ELF-1 (cell line): ENCODE measurements at places on chromosomes 2 and 18.
A peak's percentile ranks its signal among the peaks of the same experiment; 100 is the strongest.

DNA sequence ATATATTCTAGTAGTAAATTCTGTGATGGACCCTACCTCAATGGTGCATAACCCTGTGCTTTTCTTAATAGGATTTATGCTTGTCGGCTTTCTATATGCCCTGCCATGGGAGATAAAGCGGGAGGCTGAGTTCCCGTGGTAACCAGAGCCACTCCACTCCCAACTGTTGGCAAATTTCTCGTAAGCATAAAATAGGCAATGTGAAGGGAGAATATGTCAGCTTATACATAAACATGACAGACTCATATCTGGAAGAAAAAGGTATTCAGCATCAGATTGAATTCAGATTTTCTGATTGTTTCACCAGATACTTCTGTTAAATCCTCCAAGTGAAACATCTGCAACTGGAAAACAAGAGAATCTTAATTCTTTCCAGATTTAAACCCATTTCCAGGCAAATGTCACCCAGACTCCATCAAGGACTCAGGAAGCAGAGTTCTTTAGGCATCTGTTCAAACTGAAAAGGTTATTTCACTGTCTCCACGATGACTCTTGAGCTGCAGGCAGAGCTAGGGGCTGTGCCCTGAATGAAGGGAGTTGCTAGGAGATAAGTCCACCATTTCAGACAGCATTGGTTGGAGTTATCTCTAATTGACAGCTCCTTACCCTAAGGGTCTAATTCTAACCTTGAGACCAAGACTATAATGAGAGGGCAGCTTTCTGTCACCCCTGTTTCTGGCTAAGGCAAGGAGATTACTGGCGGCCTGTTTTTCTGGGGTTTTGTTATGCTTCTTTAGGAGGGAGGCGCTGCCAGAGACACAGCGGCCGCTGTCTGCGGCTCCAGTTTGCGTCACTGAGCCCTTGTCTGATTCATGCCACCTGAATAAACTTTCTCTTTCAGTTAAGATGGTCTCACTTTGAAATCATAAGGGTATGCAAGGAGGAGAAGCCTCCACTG lies 381.3 kb downstream of the SOX11 start:
- DNase-seq, result peak; percentile 35

DNA sequence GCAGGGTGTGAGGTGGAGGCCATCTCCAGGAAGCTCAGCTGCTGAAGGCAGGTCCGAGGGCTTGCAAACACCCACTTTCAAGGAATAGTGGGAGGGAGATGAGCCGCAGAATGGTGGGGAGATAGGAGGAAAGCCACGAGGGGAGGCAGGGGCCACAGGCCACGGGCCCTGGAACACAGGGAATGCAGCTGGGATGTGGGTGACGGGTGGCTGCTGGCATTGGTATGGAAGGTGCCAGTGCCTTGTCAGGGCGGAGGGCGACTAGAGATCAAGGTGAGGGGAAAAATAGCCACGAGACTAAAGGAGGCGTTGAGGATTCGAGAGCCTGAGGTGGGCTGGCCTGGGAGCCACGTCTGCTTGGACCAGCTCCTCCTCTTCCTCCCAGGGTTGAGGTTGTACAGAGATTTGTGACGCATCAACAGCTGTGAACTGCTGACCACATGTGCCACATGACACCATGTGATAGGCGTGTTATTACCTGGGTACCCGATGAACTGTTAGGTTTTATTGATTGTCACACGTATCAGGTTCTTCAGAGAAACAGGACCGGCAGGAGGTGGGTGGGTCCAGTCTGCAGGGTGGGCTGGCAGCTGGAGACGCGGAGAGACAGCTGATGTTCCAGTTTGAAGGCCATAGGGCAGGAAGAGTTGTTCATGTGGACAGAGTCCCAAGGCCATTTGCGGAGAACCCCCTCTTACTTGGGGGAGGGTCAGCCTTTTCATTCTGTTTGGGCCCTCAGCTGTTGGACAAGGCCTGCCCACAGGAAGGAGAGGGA lies 9.9 kb downstream of the IMPA2 start:
- no peak for DNase-seq

- peak; percentile 54 for DNase-seq
Observed at GRCh38 chr18:22558945-22559385, 141.2 kb upstream of the CTAGE1 start.

DNA sequence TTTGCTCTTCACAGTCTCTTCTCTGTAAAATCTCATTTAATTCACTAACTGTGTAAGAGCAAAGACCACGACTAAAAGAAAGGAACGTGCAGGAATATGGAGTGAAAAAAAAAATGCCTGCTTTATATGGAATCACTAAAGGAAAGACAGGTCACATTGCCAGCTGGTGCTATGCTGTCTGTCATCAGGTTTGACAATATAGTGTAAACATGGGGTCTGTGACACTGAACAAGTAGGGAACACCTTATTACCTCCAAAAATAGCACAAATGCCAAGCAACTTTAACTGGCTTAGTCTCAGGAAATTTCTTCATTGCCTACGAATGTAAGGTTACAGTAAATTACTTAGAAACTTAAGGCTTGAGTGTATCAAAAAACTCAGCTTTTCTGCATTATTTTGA lies 364.5 kb upstream of the LINC00305 start:
- no peak for DNase-seq

DNA sequence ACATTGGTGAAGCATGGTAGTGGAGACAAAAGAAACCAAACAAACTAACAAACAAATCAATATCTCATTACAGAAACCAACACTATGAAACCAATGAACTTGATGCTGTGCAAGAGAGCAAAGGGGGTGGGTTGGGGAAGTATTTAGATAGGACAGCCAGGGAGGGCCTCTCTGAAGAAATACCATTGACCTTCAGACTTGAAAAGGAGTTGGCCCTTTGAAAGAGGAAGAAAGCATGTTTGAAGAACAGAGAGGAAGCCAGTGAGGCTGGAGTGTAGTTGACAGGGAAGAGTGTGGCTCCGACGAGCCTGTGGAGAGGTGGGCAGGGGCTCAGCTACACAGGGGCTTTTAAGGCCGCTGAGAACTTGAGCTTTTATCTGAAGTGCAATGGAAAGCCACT lies 151.0 kb upstream of the GATA6 start:
- no peak for DNase-seq

DNA sequence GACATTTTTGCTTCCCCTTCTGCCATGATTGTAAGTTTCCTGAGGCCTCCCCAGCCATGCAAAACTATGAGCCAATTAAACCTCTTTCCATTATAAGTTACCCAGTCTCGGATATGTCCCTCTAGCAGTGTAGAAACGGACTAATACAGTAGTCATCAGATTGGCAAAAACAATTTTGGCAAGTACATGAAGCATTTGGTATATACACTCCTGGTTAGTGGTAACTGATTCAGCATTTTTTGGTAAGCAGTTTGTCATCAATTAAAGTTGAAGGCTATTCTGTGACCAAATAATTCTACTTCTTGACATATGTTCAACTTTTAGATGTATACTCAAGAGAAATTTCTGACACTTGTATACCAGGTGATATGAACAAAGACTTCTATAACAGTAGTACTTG lies 190.5 kb upstream of the STON1 start:
- no peak for DNase-seq

GRCh38 chr2:200309296-200310049 lies 3.0 kb downstream of the SPATS2L start:
- no peak for DNase-seq

- no peak for DNase-seq
Observed at GRCh38 chr2:12726271-12726670, 9.5 kb downstream of the TRIB2 start.

DNA sequence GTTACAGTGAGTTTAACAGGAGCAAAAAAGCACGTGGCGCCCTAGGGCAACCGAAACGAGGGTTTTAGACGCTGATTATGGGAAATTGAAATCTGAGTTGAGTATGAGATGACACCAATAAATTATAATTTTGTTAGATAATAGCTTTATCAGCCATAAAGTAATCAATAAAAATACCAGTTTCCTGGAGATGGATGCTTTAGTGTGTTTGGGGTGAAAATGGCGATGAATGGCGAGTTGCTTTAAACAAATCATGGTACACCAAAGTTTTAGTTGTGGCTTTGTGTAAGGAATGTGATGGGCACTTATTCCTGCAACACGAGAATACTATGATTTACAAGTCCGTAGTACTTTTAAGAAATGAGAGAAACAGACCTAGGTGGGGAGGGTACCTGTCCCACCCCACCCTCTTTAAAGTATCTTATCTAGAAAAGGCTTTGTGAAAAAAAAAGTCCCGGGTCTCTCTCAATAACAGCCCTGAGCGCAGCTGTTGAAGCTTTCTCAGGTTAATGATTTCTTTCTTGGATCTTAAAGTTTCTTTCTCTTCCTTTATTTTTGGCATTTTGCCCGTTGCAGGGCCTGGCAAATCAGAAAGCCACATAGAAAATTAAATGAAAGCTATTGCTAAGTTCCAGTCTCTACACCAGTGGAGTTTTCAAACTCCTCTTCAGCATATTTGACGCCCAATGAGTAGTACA lies 1.5 kb upstream of the RRM2 start:
- DNase-seq, result no peak

GRCh38 chr2:8525582-8526402 lies 156.1 kb upstream of the ID2 start:
- DNase-seq, result peak; percentile 74

GRCh38 chr2:39289609-39290008 lies 45.8 kb upstream of the CDKL4 start:
- DNase-seq, result no peak

GRCh38 chr2:219562049-219563020 lies 9.0 kb downstream of the OBSL1 start:
- DNase-seq, result peak; percentile 33

DNA sequence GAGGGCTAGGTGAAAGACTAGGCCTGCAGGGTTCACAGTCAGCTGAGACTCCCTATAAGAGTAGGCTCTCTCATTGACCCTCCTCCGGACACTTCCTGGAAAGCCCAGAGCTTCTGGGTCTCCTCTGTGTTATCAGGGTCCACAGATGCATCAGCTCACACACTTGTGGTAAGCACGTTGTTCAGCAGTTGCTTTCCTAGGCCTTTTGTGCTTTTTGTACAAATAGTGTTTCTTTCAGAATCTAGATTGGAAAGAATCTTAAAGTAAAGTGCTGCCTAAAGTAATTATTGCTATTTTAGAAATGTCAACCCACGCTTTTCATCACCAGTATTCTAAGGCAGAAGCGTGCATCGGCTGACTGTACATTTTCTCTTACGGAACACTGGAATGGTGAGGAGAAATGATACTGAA lies 15.5 kb downstream of the SLC9A2 start:
- DNase-seq, result no peak

DNA sequence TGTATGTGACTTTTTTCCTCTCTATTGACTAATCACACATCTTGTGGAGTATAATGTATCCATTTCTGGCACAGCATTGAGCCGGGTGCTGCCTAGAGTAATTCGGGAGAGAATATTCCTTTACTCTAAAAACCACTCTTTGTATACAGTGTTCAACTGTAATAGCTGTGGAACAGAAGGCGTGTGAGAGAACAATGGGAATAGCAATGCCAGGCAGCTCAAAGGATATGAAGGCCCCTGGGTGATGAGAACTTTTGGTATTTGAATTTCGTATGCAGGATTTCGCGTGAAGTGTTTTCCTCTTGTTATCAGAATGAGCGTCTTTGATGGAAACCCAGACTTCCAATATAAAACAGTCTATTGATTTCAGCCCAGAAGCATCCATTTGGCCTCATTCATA lies 84.6 kb upstream of the MAP3K20 start:
- DNase-seq, result no peak

DNA sequence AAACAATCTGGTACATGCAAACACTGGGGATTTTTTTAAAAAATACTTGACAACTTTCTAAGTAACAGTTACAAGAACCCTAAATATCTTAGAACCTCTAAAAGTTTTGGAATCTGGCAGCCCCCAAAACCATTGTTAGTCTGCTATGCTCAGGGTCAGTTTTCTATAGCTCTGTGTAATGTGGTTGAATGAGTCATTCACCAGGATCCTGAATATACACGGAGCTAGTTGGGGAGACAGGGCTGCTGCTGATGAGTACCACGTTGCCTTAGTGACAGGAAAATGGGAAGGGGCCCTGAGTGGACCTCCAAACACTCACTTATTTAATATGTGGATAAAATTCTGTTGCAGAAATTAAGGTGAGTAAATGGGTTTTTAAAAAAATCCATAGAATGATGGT lies 36.9 kb upstream of the TANC1 start:
- no peak for DNase-seq

DNA sequence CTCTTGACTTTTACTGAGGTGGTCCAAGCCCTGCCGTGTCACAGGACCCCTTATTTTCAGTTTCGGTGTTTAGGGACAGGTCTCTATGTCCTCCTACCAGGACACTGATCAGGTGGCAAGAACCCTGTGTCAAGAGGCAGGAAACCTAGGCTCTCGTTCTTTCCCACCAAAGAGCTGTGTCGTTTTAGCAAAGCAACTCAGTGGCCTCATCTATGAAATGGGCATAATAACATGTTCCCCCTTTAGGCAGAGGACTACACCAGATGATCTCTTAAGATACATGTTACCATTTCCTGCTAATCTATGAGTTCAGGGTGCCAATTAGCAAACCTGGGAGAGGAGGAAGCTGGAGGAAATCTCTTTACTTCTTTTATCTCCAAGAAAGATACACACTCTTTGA lies 1.9 kb downstream of the RAB31 start:
- DNase-seq, result no peak

DNA sequence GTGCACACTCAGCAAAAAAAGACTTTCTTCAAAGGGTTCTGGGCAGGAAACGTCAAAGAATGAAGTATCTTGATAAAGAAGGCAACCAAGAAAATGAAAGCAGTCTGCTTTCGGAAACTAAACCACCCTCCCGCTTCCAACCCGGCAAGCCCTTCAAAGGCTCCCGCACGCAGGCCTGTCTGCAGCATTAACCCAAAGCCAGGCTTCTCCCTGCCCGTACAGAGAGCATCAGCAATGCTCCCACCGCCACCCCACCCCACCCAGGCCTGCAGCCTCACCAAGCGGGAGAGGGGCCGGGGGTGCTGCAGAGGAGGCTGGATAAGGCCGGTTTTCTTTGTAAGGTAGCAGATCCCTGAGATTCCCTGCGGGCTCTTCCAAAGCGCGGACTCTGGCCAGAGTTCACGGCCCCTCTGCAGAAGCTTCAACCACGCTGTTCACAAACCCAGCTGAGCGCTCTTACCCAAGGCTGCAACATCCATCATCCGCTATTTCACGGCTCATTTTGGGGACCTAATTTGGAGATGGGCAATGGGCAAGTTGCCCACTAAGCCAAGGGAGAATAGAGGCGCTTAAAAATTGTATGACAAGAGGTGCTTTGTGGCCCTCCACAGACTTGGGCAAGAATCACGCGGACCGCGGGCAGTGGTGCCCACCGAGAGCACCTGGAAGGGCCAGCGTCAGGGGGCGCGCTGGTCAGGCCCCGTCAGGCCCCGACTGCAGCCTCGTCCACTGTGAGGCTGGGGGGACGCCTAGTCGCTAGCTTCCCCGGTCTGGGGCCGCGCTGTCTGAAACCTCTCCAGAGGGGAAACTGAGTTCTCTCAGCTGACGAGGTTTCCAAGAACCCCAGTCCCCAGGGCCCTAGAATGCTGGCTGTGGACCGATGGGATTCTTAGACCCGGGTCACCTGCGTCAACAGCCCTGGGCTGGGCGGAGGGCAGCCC lies 225.4 kb upstream of the ID2 start:
- DNase-seq, result peak; percentile 48

DNA sequence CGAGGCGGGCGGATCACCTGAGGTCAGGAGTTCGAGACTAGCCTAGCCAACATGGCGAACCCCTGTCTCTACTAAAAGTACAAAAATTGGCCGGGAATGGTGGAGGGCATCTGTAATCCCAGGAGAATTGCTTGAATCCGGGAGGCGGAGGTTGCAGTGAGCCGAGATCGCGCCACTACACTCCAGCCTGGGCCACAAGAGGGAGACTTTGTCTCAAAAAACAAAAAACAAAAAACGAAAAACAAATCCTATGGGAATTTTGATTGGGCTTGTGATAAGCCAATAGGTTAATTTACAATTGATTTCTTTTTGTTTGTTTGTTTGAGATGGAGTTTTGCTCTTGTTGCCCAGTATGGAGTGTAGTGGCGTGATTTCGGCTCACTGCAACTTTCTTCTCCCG lies 24.2 kb upstream of the TOGARAM2 start:
- peak; percentile 87 for DNase-seq
